Activated CD4-positive, CD25-positive, alpha-beta regulatory T cell treated with anti-CD3 and anti-CD28 coated beads, Interleukin-2, amount 50 U/mL, for 72 hours (primary cell): ENCODE measurements at places on chromosomes 6 and 20.

GRCh38 chr6:136703331-136703865 is 88.9 kb downstream of the MAP3K5 start:
- no peak for DNase-seq

DNA sequence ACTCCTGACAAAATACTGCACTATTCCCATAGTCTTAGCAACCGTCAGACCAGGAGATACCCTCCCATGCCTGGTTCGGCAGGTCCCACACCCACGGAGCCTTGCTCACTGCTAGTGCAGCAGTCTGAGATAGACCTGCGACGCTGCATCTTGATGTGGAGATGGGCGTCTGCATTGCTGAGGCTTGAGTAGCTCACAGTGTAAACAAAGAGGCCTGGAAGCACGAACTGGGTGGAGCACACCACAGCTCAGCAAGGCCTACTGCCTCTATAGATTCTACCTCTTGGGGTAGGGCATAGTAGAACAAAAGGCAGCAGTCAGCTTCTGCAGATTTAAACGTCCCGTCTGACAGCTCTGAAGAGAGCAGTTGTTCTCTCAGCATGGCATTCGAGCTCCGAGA is 25.4 kb downstream of the TMEM244 start:
- DNase-seq, result no peak

- DNase-seq, result no peak
Observed at GRCh38 chr6:137977814-137978213, 110.8 kb downstream of the TNFAIP3 start.

DNA sequence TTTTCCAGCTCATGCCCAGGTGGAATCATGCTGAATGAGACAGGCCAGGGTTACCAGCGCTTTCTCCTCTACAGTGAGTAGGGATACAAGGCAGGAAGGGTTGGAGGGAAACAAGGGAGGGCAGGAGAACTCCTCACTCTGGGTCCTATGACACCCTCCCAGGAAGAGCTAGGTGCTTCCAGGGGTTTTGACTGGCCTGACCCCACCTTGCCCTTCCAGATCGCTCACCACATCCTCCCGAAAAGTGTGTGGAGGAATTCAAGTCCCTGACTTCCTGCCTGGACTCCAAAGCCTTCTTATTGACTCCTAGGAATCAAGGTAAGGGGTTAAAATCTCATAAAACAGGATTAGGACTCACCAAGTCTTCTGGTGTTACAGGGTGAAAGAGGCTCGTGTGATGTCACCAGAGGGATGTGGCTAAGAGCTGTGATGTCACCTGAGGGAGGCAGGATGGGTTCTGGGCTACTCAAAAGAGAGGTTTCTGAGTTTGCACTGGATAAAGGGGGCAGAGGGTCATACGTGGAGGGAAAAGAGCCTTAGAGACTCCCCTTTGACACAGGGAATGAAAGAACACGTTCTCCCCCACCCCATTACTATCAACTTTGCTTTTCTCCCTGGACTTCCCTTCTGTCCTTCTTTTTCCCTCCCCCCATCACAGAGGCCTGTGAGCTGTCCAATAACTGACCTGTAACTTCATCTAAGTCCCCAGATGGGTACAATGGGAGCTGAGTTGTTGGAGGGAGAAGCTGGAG is 1.9 kb downstream of the APOM start:
- no peak for DNase-seq

GRCh38 chr20:4811661-4812181 is 90.0 kb downstream of the PRND start:
- no peak for DNase-seq

DNA sequence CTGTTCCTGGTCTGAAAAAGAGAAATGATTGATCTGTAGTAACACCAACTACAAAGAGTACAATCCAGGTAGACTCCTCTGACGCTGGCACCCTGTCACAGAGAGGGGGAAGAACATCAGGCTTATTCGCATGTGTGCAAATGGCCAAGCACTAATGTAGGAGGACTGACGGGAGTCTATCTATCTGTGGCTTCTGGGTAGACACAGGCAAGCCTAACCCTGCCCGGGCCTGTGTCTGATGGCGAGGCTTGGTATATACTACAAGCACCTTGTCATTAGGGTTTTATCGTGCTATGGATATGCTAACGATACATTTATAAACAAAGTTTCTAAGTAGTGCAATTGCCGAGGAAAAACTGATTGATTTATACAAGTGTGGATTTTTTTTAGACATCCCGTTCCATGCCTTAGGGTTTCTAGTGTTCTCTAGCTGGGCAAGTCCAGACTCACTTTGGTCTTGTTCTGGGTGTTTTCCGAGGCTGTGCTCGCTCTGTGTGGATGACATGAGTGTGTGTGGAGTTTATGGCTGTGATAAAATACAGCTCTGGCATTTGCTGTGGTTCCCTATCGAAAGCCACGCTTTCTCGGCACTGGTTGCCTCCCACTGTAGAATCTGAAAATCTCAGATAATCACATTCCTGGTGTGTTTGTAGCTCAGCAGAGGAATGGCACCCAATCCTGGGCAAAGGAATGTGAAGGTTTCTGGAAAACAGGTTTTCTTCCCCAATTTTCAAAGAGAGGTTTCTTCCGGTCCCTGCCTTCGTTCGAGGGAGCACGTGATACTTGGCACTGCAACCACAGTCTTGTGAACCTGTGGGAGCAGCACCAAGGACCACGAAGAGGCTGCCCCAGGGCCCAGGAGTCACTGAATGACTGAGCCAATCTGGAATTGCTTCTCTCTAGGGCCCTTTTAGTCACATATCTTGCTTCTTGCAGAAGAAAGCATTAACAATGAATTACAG is 67.5 kb upstream of the EDN1 start:
- no peak for DNase-seq

DNA sequence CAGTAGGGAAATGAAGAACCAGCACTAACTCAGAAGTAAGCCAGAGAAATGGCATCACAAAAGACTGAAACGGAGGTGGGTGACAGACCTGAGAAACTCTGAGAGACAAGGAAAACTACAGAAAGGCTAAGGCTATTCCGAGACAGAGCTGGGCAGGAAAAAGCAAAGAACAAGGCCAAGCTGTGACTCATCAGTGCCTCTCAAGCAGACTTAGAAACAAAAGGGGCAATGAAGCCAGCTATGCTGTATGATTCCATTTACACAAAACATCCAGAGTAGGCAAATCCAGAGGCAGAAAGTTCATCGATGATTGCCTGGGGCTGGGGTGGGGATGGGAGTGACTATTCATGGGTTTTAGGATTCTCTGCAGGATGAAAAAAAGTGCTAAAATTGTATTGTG is 50.0 kb downstream of the SLC23A2 start:
- no peak for DNase-seq

DNA sequence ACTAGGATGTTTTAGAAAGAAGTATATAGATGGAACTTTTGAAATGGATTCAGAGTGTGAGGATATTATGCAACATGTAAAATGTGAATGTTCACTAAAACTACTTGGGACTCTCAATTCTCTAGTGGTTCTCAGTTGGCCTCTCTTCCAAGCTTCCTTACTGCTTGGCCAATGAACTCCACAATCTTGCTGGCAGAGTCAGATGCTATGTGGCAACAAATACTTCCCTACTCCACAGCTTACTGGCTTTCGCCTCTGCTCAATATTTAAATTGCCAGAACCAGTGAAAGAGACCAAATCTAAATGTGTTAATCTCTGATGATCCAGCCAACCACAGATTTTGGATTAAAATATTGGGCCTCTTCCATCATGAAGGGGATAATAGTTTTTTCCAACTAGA is 138.4 kb downstream of the HTR1B start:
- no peak for DNase-seq

- DNase-seq, result no peak
Observed at GRCh38 chr6:15922510-15923250, 206.2 kb upstream of the MYLIP start.

- no peak for DNase-seq
Observed at GRCh38 chr6:170475118-170475517, 78.0 kb downstream of the PSMB1 start.

- no peak for DNase-seq
Observed at GRCh38 chr6:6795393-6795792, 206.9 kb downstream of the LY86 start.

DNA sequence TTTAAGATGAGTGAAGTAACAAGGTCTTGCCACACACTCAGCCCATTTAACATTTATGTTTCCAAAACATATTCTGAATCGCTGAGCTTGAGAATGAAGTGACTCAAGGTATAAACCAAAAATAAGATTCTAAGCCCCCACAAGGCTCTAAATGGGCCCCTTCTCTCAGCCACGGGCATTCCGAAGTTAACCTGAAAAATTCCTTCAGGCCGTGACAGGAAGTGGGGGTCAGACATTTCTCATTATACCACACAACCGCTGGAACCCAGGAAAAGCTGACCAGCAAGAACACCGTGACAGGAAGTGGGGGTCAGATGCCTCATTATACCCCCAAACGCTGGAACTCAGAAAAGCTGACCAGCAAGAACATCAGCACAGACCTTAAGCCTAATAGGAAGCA is 247.9 kb downstream of the ERMARD start:
- DNase-seq, result no peak

- no peak for DNase-seq
Observed at GRCh38 chr6:97632341-97632740, 349.3 kb upstream of the MMS22L start.

GRCh38 chr6:72783666-72784065 is 161.8 kb downstream of the KCNQ5 start:
- no peak for DNase-seq

DNA sequence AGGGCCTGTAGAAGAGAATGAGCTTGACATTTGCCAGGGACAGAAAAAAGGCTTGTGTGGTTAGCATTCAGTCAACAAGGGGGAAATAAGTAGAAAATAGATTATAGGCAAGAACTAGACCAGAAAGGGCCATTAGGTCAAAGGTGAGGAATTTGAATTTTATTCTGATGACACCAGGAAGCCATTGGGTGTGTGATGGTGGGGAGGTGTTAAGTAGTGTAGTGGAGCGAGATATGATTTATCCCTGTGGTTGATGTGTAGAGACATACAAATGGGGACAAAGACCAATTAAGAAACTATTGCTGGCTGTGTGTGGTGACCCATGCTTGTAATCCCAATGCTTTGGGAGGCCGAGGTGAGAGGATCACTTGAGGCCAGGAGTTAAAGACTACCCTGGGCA is 11.0 kb downstream of the DSTN start:
- no peak for DNase-seq

GRCh38 chr6:142737368-142738034 is 207.5 kb downstream of the HIVEP2 start:
- DNase-seq, result no peak

DNA sequence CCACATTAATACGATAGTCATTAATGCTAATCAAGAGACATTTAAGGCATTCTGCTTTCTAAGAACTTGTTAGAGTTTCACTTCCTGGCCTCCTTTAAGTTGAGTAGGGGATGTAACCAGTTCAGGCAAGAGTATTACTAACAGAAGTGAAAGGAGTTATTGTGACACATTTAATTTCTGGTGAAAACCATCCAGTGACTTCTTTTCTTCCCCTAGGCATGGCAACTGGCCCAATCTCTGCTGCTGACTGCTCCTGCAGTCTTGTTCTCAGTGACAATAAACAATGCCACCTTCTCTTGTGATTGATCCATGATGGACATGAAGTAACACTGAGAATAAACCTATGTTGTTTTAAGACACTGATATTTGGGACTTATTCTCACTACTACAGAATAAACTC is 130.9 kb upstream of the DEFB112 start:
- DNase-seq, result no peak

GRCh38 chr6:47752801-47753200 is 29.0 kb upstream of the OPN5 start:
- DNase-seq, result no peak

GRCh38 chr6:106882138-106882537 is 92.4 kb downstream of the CD24 start:
- DNase-seq, result no peak

GRCh38 chr6:45807311-45808041 is 208.2 kb downstream of the CLIC5 start:
- no peak for DNase-seq

GRCh38 chr6:37941871-37942270 is 122.3 kb downstream of the ZFAND3 start:
- DNase-seq, result no peak

DNA sequence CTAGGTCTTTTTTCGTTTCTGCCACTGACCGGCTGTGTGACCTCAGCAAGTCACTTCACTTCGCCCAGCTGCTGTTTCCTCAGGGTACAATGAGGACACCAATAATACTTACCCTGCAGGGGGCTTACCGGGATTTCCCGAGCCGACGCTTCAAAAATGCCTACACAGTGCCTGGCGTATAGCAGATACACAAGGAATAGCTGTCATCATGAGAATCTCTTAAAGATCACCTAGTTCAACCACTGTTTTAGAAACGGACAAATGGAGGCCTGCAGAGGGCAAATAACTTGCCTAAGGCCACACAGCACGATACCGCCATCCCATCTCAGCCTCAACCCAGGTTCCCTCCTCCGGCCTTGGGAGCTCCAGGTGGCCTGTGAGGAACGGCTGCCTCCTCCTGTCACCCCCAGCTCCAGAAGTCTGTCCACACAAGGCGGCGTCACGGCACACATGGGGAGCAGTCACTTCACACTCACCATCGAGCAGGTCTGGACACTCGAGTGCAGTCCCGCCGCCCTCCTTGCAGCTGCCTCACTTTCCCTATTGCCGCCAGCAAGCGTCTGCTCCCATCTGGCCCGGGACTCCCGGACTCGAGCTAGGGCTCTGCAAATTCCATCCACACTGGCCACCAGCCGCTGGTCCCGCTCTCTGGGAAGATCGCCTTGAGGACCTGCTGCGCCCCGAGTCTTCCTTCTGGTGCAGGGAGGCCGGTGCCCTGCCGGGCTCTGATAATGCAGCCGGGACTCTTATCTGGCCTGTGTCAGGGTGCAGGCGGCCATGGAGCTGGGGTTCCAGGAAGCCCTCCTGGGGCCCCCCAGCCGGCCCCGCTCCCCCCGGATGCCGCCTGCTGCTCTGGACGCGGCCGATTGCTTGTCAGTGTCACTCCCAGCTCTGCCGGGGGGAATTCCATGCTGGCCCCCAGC is at the start of gene RIPOR3:
Gene RIPOR3, minus strand, starts transcription at position 893 of the 923 bp plus-strand sequence. Its CDS starts 414 bp downstream, at position 479.
- DNase-seq, result no peak

DNA sequence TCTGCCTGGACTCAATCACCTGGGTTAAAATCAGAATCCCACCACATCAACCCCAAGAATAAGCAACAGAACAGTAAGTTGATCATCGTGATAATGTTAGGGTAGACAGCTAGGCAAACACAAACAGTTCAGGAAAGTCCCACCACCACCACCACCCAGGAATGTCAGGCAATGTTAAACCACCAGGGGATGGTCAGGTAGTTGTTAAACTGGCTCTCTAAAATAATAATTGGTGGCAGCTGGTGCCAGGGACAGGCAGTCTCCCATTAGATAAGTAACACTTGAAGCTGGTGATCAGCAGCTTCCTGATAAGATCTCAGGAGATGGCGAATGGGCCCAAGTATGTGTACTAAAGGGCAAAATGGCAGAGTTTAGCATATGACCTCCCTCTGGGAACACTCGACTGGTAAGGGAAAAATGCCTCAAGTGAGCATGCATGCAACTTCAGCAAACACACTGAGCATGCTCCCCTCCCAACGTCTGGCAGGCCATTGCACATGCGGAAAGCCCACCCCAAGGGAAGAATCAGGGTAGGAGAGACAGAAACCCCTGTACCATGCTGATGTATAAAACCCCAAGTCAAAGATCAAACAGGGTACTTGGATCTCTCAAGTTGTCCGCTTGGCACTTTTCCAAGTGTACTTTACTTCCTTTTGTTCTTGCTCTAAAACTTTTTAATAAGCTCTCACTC is 66.6 kb downstream of the IPCEF1 start:
- DNase-seq, result no peak

GRCh38 chr6:151620179-151620578 is 126.4 kb downstream of the CCDC170 start:
- no peak for DNase-seq
